ENCODE measurements at places on chromosomes 16 and 17.

DNA sequence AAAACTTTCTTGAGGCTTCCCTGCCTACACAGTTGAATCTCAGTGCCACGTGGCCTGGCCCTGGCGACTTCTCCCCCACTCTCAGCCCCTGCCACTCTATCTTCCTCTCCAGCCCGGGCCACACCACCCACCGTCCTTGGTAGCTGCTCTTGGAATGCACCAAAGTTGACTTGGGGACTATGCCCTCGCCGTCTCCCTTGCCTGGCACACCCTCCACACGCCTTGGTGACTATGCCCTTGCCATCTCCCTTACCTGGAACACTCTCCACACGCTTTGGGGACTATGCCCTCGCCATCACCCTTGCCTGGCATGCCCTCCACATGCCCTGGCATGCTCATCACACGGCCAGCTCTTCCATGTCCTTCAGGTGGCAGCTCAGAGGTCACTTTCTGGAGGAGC is 15.5 kb upstream of the TVP23A start:
- no peak for DNase-seq

DNA sequence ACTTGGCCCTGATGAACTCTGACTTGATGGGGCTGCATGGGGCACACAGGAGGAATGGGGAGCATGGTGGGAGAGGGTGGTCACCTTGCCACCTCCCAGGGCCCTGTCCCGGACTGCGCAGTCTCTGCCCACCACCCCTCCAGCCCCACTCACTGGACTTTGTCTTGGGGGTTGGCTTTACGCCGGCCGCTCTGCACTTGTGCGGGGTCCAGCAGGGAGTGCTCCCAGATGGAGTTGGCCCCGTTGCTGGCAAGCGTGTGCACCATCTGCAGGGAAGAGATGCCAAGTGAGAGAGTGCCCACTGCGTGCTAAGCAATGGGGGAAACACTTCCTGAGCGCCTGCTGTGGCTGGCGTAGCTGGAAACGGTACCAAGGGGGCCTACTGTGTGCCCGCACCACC is 6.7 kb downstream of the GIT1 start:
- no peak for DNase-seq

GRCh38 chr17:39638317-39638716 is 1.4 kb downstream of the STARD3 start:
- no peak for DNase-seq

DNA sequence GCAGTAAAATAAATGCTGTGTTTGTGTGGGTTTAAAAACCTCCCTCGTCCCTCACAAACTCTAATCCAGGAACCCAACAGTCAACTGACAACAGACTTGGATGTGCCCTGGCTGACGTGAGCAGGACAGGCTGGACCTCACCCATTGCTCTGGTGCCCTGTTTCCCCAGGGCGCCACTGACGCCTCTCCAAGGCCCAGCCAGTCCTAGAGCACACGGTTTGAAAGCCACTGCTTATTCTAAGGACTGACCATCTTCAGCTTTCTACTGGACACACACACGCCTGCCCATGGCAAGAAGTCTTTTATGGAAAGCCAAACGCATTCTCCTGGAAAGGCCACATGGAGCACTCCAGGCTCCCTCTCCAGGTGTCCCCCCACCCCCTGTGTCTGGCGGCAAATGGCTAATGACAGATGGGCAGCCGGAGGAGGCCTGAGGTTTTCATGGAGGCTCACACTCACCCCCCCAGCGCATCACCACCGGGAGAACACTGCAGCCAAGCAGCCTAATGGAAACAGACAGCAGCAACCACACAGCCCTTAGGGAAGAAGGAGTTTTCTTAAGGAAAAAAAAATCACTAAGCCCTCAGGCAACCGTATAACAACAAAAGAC is 319.2 kb downstream of the SOX9 start:
- no peak for DNase-seq

- no peak for DNase-seq
Measured at GRCh38 chr16:4519274-4520058, 19.1 kb downstream of the CDIP1 start.

DNA sequence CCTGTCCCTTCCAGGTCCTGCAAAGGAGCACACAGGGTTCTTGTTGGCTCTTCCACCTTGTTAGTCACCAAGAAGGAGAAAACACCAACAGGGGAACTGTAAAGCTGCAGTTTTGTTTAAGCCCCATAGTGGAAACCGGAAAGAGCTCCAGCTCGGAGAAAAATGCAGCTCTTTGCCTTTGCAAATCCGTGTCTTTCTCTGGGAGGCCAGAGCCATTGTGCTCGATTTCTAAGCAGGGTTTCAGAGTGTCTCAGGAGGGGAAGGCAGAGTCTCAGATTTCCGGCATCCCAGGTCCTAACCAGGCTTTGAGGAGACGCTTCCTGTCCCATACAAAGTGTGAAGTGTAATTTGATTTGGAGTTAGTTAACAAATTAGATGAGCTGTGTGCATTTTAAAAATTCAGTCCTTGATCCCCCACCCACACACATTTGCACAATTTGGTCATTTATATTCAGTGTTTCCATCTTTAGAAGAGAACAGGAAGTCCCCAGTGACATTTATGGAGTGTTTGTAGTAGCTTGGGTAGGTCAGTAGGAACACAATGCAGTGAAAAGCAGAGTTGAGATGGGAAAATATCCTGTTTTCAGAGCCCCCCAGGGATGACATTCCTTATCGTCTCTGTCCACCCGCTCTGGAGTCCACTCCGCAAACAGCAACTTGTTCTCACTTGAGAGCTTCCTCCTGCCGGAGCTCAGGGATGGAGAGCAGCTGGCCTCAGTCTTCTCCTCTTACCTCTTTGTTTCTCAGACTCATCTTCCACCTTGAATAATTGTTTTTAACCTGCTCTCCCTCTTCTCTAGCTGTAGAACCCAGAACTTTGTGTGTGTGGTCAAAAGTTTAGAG is 331.9 kb downstream of the SEC14L1 start:
- DNase-seq: no peak

GRCh38 chr16:83185902-83186301 is 559.1 kb downstream of the CDH13 start:
- no peak for DNase-seq

- DNase-seq: no peak
Measured at GRCh38 chr16:77888871-77889270, 100.5 kb downstream of the VAT1L start.

DNA sequence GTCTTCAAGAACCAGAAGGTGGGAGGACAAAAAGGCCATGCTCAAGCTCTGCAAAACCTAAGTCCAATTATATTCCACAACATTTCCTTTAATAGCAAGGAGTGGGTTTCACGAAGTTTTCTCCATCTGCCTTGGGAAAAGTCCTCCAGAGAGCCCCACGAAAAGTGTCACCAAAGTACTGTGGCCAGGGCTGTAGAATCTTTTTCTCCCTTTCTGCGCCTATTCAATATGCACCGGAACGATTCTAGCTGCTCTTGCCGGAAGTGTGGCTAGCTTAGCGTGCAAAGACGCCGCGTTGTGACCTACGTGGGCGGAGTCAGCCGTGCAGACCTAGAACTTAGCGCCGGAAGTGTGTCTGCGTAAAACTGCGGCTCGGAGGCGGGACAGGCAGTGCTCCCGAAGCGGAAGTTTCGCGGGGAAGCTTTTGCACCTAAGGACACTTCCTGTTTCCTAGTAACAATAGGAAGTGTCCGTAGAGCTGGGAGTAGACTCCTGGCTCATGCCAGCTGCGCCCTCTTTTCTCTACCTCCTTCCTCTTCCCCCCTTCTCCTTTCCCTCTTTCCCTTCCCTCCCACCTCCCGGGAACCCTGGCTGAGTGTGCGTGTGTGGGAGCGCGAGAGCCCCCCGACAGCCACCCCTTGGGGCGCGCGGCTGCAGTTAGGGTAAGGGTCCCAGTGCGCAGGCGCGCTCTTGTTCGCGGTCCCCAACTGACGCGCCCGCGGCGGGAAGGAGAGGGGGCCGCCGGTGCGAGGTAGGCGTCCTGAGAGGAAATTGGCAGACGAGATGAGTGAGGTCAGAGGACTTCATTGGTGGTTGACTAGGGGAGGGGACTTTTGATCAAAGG is at the start of the genes ZNF646 and ZNF668:
TSS of gene ZNF646 (plus strand) at position 453 of the 844 bp plus-strand sequence. CDS start 1,903 bp downstream, outside the sequence.
TSS of gene ZNF668 (minus strand) at position 271 of the 844 bp plus-strand sequence. CDS start 9,781 bp downstream, outside the sequence.
- DNase-seq: peak; percentile 99

- DNase-seq: no peak
Measured at GRCh38 chr17:8503807-8504206, 68.1 kb downstream of the NDEL1 start.

DNA sequence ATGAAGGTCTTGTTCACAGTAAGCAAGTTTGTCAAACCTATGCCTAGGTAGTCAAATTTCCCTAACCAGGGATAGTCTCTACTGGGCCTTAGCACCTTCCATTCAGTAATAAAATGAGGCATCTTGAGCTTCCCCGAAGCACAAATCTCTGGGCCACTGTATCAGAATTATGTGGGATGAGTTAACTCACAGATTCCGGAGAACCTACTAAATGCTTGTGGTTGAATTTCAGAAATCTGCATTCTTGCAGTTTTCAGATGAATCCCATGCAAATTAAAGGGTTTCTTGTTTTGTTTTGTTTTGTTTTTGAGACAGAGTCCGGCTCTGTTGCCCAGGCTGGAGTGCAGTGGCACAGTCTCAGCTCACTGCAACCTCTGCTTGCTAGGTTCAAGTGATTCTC is 478.8 kb upstream of the HSBP1 start:
- DNase-seq: no peak

DNA sequence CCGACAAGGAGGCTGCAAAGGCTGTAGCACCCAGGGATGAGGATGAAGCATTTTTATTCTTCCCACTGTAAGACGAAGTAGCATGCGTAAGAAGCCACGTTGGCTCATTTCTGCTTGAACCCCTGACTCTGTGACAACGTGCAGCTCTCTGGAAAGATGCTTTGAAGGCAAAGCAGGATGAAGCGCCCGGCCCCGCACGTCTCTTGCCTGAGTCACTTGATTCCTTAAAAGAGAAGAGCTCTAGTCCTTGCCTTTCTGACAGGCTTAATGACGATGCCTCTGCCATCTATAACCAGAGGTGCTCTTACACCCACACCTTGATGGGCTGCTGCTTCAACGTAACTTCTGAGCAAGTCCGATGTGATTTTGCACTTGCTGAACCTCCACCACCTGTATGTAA is 76.7 kb upstream of the MED9 start:
- DNase-seq: no peak

GRCh38 chr16:28188085-28188916 is 23.5 kb downstream of the XPO6 start:
- no peak for DNase-seq

- no peak for DNase-seq
Measured at GRCh38 chr17:70517816-70518215, 348.5 kb downstream of the KCNJ2 start.

DNA sequence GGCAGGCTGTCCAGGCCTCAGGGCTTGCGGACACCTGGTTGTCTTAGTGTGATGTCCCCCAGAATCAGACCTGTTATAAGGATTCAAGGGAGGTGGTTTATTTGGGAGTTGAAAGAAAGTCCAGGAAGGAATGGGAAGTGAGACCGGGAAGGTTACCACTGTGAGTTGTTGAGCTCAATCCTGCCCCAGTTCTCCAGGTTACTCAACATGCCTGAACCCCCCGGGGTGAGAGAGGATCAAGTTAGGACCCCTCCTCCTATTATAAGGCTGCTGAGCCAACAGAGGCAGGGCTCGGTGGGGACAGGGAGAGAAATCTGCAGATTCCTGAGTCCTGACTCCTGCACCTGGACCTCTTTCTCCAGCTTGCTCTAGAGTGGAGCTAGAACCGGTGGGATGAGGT is 86.4 kb downstream of the MRM1 start:
- DNase-seq: no peak

GRCh38 chr17:31788956-31789355 is 70.1 kb downstream of the COPRS start:
- no peak for DNase-seq

DNA sequence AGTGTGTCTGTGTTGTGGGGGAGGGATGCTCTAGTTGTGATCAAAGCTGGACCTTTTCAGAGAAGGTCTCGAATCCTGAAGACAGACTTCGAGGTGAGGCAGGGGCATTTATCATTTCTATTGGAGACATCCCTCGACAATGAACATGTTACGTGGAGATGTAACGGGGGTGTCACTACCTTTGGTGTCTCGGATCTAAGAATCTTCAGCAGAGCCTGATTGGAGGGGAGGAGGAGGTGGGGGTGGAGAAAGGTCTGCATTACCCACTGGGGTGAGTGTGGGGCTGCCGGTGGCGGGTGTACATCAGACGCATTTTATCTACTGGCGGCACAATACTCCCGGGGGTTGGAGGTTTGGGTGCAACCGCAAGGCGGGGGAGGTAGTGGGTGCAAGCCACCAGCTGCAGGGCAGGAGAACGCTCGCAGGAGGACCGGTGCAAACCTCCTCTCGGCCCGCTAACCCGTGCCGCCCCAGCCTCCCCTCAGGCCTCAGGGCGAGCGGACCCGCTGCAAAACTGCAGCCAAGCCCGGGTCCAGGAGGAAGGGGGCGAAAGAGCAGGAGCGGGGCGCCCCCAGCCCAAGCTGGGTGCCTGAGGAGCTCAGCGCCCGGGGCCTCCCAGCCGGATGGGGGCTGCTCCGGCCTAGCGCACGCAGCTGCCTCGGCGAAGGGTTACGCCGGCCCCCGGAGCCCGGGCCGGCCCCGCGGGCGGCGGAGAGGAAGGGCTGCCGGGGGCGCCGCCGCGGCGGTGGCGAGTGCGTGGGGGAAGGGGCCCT is 735 bp downstream of the ZNF652 start:
- DNase-seq: peak; percentile 81

DNA sequence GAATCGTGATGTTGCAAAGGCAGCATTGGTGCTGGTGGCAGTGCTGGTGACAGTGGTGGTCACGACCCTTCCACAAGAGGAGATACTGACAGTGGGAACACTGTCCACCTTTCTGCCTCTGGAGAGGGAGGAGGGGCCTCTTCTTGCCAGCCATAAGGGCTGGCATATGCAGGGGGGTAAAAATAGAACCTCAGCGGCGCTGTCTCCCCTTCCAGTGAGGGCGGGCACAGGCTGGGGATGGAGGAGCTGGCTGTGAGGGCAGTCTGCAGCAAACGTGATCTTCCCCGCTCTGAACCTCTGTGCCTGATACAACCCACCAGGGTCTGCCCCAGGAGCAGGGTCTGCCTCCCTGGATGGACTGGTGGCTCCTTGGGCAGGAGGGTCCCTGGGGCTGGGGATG is 3.4 kb downstream of the RAP1GAP2 start:
- DNase-seq: no peak

DNA sequence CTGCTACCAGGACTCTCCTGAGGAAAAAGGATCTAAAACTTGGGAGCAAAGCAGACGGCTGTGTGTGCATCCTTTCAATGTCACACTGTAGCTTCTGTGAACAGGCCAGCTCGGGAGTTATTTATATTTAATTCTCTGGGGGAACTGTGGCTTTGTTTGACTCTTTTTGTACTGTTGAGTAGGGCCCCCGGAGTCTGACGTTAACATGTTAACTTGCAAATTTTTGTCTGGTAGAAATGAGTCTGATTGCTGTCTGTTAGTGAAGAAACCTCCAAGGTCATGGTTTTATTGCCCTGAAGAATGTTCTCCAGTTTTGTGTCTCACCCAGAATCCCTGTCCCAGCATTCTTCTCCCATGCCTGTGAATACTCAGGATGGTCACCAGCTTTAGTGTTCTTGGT is 14.2 kb upstream of the KCNG4 start:
- DNase-seq: no peak

- peak; percentile 80 for DNase-seq
Measured at GRCh38 chr16:27446721-27447120, 44.7 kb downstream of the IL21R start.

- no peak for DNase-seq
Measured at GRCh38 chr17:7673239-7673638, 14.1 kb downstream of the TP53 start.

GRCh38 chr17:83190004-83190385 is 110.6 kb downstream of the METRNL start:
- DNase-seq: peak; percentile 31
